ENCODE measurements at places on chromosomes 2 and 18.

DNA sequence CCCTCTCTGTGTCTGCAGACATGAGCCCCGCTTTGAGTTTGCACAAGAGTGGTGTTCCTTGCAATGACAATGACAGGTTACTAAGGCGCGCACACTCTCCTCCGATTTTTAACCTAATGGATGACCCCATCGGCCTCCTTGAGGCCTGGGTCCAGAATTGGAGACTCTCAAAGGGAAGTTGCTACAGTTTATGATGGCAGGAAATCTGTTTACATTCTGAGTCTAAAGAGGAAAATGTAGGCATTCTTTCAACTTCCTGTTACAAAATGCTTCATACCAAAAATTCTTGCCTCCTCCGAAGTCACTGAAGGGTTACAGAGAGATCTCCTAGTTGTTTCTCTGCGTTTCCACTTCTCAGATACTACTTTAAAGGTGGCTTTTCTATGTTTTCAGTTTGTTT is 225.3 kb upstream of the AGAP1 start:
- no peak for DNase-seq

GRCh38 chr18:62360805-62361204 is 35.7 kb downstream of the TNFRSF11A start:
- DNase-seq, result no peak

DNA sequence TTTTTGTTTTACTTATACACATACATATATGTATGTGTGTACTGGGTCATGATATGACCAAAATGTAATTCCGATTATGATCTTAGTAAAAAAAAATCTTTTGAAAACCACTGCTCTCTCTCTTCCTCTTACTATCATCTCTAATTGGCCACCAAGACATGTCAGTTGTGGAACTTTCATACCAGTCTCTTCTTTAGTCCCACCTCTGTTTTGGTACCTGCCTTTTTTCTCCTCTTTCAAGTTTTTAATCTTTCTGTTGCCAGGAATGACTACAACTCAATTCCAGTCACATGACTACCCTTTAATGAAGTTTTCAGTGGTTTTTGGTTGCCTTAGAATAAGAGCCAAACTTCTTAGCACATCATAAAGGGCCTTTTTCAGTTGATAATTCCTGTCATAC is 17.1 kb downstream of the RBM44 start:
- no peak for DNase-seq

DNA sequence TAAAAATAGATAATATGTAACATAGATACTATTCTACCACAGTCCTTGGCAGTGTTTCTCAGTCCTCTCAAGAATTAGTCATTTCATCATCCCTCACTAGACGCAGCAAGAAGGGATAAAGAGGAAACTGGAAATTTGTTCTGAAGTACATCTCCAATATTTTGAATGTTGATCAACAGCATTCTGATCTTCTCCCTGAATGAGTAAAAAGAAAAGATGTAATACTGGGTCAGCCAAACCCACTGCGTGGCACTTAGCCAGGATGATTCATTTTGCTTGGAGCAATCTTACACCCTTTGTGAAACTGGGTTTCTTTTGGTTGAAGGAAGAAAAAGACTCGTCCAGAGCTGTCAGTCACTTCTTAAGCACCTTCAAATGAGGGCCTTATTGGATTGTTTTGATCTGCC is 54.1 kb downstream of the TAF1B start:
- DNase-seq, result peak; percentile 20

GRCh38 chr2:113200236-113200635 is 26.5 kb downstream of the PSD4 start:
- no peak for DNase-seq

DNA sequence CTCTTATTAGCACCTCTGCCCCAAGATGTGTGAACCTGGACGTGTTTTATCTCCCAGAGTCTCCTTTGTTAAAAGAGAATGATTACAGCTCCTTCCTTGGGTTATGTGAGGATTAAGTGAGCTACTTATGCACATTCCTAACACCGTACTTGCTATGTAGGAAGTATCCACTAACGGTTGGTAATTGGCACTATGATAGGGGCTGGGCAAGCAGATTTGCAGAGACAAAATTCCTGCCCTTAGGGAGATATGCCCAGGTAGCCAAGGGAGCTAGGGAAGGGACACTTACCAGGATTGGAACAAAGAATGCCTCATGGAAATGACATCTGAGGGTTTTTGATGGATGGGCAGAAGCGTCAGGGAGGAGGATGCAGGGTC is 11.5 kb upstream of the ALPK2 start:
- no peak for DNase-seq

DNA sequence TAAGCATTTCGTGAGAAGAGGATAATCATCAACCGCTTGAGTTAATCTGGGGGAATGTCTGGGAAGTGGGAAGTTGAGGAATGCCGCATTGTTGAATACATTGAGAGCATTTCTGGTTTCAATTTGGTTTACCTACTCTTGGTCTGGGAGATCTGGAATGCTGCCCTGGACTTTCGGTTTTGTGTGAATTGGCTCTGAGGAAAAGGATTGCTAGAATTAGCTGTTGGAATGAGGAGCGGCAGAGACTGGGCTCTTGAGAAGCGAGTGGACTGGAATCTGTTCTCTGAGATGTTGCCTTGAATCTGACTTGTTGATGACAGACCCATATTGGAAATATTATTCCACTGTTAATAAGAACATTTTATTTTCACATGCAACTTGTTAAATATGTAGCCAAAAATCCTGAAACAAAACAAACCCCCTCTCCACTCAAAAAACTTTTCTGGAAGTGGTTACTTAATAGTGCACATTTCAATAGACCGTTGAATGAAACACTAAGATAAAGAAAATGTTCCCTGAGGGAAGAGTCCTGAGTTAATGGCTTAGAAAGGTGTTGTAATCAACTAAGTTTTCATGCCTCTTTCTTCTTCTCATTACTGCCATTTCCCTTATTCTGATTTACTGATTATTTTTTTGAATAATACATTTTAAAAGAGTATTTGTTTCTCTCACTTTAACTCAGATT is 50.8 kb downstream of the PTPRM start:
- no peak for DNase-seq

GRCh38 chr2:7264791-7265190 is 347.6 kb downstream of the RNF144A start:
- DNase-seq, result no peak

- DNase-seq, result no peak
Measured at GRCh38 chr2:219918944-219919343, 291.5 kb downstream of the SLC4A3 start.

GRCh38 chr2:237870126-237870525 is 10.7 kb downstream of the RAMP1 start:
- no peak for DNase-seq

GRCh38 chr18:21701621-21702020 is 3.0 kb downstream of the ABHD3 start:
- no peak for DNase-seq

DNA sequence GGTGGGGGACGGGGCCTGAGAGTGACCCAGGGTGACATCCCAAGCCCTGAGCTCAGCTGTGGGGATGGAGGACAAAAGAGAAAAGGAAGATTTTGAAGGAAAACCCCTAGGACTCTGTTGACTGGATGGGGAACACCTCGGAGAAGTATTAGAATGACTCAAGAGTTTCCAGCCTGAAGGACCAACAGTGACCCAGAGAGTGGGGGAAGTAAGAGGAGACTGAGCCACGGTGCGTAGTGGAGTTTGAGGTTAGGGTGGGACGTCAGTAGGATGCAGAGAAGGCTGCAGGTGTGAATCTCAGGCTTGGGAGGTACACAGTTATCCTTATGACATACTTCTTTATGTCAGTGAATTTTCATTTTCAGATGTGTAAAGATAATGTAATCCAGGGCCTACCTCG is 119.5 kb downstream of the NCK2 start:
- DNase-seq, result no peak

- DNase-seq, result no peak
Measured at GRCh38 chr18:42893977-42894376, 221.5 kb downstream of the RIT2 start.

DNA sequence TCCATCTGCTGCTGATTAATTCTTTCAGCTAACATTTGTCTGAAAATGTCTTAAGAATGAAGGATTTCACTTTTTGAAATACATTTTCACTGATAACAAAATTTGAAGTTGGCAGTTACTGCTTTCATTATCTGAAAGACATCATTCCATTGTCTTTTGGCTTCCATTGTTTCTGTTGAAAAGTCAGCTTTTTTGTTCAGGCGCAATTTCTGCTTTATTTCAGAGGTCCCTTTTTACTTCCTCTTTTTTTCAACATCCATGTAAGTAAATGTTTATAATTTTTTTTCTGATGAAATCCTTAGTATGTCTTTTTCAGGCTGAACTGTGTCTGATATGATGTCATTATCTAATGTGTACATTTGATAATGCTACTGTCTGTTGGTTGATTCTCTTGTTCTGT is 184.2 kb downstream of the RND3 start:
- no peak for DNase-seq

GRCh38 chr2:73212098-73212447 is 2.0 kb upstream of the SMYD5 start:
- no peak for DNase-seq

DNA sequence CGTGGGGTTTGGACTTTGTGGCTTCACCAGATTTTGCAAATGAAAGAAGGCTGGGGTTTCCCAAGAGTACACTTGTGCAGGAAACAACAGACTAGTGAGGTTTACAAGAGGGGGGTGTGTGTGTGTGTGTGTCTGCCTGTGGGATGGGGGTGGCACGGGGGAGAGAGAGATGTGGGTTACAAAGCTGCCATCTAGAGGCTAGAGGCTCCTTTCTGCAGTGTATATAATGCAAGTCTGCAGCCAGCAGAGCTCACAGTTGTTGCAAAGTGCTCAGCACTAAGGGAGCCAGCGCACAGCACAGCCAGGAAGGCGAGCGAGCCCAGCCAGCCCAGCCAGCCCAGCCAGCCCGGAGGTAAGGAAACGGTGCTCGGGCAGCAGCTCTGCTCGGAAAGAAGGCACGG is at the start of gene ACKR3:
TSS of gene ACKR3 (plus strand) at position 253 of the 401 bp plus-strand sequence. CDS start 10,641 bp downstream, outside the sequence.
- peak; percentile 63 for DNase-seq
